Hematopoietic multipotent progenitor cell (in vitro differentiated cells): ENCODE measurements at places on chromosomes 2 and 18.
A peak's percentile ranks its signal among the peaks of the same experiment; 100 is the strongest.

GRCh38 chr2:239960929-239961661 lies 64.0 kb downstream of the NDUFA10 start:
- DNase-seq, result no peak

DNA sequence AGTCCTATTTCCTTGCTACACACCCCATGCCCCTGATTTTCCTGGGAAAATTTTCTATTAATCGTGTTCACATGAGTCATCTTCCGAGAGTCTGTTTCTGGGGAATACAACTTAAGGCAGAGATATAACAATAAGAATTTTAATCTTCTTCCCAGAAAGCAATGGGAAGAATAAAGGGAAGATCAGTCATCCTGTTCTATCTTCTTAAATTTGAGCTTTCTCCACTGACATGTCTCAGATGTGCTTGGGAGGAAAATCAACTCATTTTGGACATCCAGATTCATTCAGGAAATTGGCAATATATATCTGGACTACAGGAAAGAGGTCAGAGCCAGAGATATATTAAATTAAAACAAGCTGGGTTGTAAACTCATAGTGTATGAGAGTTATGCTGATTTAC lies 62.3 kb upstream of the SPAG16 start:
- DNase-seq, result no peak

DNA sequence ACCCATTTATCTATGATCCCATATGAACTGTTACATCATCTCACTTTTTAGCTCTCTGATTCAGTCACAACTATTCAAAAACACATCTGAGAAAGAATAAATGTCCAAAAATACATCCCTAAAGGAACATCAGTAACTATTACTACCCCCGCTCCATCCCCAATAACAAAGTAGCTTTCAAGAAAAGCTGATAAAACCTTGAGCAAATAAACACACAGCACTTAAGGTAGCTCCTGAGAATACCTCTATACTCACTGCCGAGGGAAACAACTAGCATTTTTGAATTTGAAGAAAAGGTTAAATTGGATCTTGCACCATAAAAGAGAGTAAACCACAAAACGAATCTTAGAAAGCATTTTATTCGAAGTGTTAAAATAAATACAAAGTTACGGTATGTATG lies 63.4 kb downstream of the PMAIP1 start:
- no peak for DNase-seq

GRCh38 chr2:199490049-199490448 lies 32.3 kb upstream of the SATB2 start:
- DNase-seq, result no peak

- no peak for DNase-seq
Measured at GRCh38 chr2:21431078-21431477, 307.3 kb downstream of the TDRD15 start.

DNA sequence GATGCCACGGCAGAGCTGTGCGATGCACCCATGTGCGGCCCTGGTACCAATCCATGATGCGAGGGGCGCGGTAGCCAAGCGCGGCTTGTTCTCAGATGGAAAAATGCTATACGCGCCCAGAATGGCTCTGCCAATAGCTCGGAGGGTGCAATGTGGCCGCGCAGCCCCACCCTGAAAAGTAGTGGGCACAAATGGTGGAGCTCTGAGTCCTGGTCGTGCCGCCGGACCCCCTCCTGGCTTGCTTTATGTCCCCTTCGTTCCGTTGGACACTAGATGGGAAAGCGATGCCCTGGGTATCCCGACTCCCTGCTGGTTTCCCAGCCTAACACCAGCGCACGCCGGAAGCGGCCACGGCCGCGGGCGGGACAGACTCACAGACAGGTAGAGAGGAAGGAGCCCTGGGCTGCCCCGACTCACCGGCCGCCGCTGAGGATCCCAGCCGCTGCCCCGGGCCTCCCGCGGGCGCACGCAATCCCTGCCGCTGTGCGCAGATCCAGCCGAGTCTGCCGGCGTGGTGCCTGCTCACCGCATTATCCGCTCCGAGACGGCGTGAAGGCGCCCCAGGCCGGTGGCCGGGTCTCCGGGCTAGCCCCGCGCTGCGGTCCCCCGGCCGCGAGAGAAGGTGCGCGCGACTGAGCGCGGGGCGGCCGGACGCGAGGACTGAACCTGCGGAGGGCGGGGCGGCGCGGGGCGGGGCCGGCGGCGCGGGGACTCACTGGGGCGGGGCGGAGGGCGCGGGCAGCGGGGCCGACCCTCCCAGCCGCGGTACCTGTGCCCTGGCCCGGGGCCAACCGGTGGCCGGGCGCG lies at the start of gene CDC42EP3:
Gene CDC42EP3, minus strand, starts transcription at position 634 of the 807 bp plus-strand sequence. CDS start 25,055 bp downstream, outside the sequence.
- no peak for DNase-seq

GRCh38 chr2:37843556-37843955 lies 81.5 kb upstream of the RMDN2 start:
- no peak for DNase-seq

- peak; percentile 89 for DNase-seq
Measured at GRCh38 chr2:233857511-233858141, 3.3 kb upstream of the HJURP start.

GRCh38 chr2:26805241-26805676 lies 19.4 kb downstream of the CENPA start:
- no peak for DNase-seq

DNA sequence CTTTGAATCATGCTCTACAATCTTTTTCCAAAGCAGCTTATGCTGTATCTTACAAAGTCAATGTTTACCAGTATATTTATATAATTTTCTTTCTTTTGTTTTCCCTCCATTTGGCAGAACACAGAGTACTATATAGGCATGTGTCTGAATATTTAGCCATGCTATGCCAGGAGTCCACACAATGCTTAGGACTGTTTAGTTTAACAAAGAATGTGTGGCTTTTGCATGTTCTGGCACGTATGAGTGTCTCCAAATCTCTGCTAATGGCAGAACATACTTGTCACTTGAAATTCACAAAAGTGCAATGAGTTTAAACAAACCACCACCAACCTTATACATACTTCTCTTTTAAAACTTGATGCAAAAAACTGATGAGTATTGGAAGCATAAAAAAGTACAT lies 268.0 kb downstream of the NR4A2 start:
- DNase-seq, result no peak

DNA sequence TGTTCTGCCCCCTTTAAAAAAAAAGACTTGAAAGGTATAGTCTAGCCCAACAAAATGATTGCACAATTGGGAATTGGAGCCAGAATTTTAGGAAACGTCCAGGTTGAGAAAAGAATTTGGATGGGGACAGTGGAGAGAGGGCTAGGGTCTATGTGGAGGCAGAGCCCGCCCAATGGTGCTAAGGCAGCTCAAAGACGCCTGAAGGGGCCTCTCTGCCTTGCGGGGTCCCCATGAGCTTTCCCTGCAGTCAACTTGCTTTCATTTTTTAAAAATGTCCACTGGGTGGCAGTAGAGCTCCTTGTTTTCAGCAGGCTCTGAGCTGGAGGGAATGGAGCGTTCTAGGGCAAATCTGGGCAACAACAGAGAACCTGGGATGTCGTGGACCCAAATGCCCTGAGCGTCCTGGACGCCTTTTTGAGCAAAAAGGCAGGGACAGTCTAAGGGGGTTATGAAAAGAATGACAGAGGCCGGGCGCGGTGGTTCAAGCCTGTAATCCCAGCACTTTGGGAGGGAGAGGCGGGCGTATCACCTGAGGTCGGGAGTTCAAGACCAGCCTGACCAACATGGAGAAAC lies 40.2 kb upstream of the ITM2C start:
- peak; percentile 53 for DNase-seq

GRCh38 chr2:236021499-236022057 lies 146.6 kb downstream of the GBX2 start:
- DNase-seq, result no peak

GRCh38 chr18:28559511-28559910 lies 382.6 kb upstream of the CDH2 start:
- DNase-seq, result no peak

DNA sequence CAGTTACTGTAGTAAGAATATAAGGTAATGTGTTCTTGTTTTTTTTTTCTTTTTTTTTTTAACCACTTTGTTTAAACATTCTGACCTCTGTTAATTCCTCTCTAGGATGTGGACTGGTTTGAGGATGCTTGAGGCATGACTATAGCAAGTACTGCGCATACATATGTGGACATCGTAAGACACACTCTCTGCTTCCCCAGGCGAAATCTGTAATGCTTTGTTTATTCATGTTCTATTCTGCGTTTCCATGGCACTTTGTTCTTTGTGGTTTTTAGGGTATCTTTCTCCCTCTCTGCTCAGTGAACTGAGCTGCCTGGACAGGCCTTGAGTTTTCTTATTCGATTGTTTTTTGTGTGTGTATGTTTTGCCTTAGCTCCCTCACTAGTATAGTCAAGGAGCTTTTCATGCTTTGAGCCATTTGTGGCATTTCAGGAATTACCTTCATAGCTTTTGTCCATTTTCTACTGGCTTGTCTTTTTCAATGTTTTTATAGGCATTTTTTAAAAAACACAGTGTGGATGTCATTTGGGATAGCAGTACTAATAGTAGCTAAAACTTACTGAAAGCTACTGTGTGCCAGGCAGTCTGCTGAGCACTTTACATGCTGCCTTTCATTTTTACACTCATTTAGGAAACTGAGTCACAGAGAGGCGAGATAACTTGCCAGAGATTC lies 1.9 kb upstream of the SH3BP4 start:
- DNase-seq, result no peak

- DNase-seq, result no peak
Measured at GRCh38 chr2:138201286-138201685, 237.0 kb downstream of the HNMT start.

DNA sequence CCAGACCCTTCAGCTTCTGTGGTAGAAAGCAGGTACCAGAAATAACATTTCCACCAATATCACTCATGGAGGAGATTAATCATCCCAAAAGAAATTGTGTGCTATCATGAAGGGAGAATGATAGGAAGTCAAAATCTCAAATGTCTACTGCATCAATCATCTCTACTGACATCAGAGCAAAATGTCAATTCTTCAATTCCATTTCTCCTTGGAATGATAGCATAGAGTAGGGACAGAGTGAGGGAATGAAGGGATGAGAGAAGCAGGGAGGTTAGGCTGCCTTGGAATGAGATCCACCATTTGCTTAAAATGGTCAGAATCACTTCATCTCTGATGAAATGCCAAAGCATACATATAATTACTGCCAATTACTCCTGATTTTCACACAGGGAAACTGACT lies 371.8 kb upstream of the ACVR2A start:
- DNase-seq, result no peak

- no peak for DNase-seq
Measured at GRCh38 chr2:24024018-24024417, 14.1 kb downstream of the MFSD2B start.

DNA sequence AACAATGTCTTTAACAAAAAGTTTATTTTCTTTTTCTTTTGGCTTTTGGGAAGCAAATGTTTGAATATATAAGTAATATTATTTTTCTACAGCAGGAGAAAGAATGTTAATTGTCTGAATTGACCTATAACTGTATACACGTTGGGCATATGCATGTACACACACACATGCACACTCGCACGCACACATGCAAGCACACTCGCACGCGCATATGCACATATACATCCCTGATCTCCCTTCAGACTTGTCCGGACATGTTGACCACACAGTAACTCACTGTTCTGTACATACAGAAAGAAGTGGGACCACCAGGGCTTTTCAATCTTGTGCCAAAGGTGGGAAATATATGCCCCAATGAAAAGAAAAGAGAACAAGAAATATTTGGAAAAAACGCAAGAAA lies 245.1 kb upstream of the APCDD1 start:
- DNase-seq, result no peak
